Stimulated activated CD4-positive, alpha-beta T cell treated with anti-CD3 and anti-CD28 coated beads, TNF-alpha, amount 100 ng/mL, for 24 hours (primary cell): ENCODE measurements at places on chromosomes 2 and 18.
A peak's percentile ranks its signal among the peaks of the same experiment; 100 is the strongest.

DNA sequence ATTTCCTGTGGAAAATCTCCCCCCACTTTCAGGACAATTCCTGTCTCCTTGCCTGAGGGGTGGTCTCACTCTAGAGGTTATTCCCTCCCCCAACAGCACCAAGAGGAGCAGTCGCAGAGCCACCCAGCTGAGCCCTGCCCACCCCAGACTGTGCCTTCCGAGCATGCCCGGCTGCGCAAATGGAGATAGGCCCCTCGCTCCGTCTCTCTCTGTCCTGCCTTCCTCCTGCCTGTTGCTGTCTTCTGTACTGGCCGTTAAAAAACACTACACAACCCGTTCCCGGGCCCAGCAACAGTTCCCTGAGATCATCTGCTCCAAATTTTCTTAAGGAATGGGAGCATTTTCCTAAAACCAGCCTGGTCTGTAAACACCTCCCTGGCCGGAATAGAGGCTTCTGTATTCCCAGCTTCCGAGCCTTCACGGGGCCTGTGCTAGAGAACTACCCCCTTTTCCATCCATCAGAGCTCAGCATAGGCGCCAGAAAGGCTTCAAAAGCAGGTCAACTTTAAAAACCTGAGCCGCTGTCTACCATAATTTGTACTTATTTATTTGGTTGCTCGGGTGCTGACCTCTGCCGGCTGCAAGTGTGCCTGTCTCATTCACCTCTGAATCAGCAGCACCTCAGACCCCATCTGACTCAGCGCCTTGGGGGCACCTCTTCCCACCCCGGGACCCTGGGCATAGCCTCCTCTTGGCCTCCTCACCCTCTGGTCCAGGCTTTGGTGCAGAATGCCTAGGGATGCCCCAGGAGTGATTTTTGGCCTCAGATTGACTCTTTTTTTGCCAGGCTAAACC is 159.4 kb downstream of the PXDN start:
- no peak for DNase-seq

DNA sequence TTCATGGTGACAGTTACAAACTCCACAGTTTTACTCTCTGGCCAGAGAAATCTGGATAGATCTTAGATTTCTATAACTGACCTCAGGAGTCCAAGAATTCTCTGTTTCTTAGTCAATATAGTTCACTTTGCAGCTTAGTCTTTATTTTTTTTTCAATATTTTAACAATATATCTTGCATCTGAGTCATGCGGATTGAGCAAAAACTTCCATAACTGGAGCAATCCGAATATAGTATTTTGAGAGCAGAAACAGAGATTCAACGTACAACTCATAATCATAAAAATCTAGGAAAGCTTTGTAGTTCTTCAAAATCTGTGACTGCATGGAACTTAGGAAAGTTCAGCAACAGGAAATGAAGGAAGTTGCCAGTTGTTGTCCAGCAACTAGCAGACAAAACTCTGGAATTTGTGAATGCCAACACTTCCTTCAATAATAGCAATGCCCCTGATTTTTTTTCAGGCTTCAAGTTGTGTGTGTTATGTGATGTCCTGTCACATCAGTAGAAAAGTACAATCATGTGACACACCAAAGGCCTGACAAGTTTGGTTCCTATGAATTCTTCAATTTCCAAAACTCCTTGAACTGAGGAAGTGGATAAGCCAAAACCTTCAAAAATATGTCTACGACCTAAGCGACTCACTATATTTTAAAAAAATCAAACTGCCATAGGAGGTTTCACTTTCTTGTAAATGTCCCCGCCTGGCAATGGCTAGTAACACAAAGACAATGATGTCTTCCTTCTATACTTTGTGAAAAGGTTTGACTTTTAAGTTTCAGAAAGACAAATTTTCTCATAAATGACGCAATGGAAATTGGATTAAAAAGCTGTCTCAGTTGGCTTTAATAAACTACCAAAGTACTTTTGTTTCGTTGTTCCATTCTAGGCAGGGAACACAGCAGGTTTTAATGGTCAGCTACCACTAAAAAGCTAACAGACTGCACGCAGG is 510.6 kb downstream of the ERBB4 start:
- DNase-seq = no peak

DNA sequence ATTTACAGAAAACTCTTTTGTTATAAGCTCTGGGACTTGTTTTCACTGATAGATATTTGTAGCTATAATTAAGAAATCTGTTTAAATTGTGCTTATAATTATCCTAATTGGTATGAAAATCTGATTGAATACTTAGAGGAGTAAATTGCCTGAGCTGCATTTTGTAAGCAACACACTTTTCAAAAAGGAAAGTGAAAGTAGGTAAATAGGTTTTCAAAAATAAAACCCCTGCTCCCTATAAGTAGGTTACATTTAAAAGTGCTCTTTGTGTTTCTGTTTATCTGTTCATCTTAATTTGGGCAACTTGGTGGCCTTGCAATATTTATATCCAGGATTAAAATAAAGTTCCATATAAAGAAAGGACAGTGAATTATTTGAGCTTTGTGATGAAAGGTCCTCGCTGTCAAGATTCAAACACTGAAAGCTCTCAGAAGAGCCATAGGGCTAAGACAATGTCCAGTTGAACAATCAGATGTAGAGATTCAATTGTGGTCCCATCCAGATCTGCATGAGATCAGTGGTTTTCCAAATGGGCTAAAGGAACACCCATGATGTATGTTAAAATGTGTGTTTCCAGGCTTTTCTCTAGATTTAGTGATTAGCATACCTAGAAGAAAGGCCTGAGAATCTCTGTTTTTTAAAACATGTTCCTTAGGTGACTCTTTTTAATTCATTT is 371.6 kb downstream of the RPRM start:
- no peak for DNase-seq

DNA sequence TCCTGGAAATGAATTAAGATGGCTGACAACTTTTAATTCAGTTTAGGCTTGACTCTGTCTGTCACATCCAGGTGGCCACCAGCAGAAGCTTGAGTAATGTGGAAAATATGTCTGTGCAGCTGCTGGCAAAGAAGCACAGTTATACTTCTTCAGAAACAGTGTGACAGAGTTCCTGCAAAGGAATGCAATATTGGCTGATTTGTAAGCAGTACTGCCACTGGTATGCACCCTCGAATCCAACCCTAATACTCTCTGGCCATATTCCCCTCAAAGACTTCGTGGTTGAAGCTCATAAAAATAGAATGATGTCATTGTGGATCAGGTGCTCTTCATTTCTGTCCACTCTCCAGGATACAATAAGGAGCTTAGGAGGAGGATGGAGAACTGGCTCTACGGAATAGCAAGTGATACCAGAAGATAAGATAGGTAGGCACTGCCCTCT is 86.2 kb downstream of the METTL8 start:
- no peak for DNase-seq

DNA sequence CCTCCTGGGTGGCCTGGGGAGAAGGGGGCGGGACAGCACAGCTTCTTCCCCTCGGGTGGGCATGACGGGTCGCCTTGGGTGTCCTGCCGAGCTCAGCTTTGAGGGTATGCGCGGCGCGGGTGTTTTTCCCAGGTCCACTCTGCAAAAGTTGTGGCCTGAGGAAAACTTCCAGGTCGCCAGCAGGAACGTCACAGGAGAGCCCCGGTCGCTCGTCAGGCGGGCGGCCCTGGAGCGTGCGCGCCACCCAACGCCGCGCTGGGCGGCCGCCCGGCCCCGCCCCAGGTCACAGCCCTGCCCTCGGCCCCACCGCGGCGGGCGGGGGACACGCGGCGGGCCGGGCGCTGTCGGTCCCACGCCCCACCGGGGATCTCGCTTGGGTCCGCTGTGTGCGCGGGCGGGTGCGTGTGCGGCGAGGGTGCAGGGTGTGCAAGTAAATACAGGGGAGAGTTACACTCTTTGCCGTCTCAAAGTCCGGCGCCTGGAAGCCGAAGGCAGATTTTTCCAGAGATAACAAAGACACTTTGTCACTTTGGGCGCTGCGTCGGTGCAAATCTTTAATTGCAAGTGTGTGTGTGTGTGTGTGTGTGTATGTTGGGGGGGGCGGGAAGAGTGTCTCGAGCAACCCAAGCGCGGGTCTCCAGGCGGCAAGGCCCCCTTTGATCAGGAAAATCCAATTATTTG is 616 bp upstream of the SP5 start:
- DNase-seq = peak; percentile 2

GRCh38 chr2:119367472-119368099 is 809 bp downstream of the DBI start:
- DNase-seq = no peak

- DNase-seq = no peak
These were observed 176.8 kb downstream of the ZEB2 start for GRCh38 chr2:144343145-144343544.
